ENCODE measurements at places on chromosomes 1 and 21.

DNA sequence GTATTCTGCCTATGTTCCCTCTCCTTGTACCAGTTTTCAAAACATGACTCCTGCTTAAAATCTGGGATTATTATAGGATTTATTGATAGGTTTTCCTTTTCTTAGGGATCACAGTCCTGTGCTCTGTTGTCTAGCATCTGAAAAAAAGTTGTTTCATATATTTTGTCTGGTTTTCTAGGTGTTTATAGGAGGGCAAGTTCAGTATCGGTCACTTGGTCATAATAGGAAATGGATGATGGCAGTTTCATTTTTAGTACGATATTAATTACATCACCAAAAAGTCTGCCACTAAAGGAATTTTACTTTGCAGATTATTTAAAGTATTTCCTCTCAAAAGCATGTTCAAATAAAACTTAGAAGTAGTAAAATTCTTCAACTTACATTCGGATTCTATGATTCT lies 94.4 kb downstream of the RASAL2 start:
- DNase-seq, result no peak

- DNase-seq, result no peak
Observed at GRCh38 chr1:201269281-201269680, 14.0 kb upstream of the PKP1 start.

DNA sequence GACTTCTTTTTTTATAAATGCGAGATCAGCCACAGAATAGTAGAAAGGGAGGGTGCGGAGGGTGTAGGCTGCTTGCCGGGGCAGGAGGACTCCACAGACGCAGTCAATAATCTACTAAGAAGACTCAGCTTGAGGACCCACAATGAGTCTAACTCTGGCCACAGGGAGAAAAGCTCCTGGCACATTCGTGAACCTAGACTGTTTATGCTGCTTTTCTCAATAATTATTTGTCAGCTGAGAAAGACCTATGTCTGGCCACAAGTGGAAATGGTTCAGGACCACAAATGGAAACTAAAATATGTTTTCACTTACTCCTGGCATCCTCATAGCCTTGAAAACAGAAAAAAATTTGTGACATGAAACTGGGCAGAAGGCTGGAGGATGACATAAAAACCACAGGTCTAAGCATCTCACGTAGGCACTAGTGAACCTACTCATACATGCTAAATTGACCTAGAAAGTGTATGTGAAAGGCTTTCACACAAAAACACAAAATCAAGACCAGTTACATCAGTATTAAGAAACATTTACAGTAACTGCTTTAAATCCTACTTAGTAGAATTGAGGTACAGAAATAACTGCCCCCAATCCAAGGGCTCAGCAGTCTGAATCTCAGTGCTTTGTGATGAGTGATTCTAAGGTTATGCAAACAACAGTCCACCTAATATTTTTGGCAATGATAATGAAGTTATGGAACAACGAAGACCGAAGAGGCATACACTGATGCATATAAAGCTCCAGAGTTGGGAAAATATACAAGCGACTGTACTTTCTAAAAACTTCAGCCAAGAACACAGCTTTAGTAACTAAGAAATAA lies 159.5 kb downstream of the SLC45A1 start:
- DNase-seq, result no peak

GRCh38 chr1:85421179-85421578 lies 43.8 kb downstream of the DDAH1 start:
- DNase-seq, result no peak

DNA sequence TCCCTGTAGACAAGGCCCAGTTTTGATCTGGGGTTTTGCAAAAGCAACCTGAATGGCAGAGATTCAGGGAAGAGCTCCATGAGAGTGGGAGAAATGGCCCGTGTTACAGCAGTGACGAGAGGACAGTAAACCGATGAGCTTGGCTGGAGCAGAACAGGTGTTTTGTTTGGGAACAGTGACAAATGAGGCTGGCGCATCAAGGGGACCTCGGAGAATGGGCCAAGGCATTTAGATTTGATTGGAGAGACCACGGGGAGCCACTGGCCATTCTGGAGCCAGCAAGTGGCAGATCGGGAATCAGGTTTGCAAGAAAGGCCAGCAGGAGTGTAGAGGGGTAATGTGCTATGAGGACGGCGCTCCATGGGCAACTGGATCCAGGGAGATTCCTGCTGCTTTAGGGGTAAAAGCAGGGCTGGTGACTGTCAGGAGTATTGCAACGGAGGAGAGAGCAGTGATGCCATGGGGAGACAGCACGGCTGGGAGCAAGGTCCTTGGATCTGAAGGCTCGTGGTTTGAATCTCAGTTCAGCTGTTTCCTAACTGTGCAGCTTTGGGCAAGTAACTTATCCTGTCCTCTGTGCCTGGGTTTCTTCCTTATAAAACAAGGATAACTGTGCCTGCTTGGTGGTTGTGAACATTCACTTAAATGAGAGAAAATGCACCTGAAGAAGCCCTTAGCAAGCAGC lies 9.9 kb upstream of the KLHDC7A start:
- DNase-seq, result no peak

DNA sequence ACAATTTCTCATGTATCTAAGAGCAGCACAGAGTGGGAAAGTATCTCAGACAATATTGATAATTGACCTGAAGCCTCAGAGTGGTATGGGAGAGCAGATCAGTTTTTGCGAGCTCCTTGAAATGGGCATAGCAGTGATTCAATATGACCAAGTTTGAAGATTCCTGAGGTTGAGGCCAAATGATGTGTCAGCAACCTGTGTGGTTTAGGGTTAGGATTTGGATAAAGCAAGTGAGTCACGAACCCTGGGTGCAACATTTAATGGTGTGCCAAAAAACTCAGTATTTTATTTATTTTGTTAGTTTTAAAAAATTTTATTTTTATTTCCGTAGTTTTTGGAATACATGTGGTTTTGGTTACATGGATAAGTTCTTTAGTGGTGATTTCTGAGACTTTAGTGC lies 92.5 kb upstream of the C21orf91 start:
- DNase-seq, result no peak
